ENCODE measurements at places on chromosomes 4 and X. TPM values are rescaled to one million over a fixed set of nuclear protein-coding genes. Genes with fewer than 3 reads are reported as not detected.

The WDR17 gene
- 3.9 TPM for total RNA-seq

The CACNA1F gene
- not detected for total RNA-seq

The GAGE12H gene
- not detected for total RNA-seq

The DRP2 gene
- not detected for total RNA-seq

The NAP1L5 gene
- total RNA-seq = 3.1 TPM

The ETDA gene
- total RNA-seq = not detected

GRCh38 chr4:48699475-48699874, 80.6 kb downstream of the FRYL start:
- H3K36me3 ChIP-seq = no peaks in the 10 kb centered on the region
- no peak for DNase-seq
- no peaks in the 10 kb centered on the region for H3K27me3 ChIP-seq
- H3K4me3 ChIP-seq = no peak overlapping the region

DNA sequence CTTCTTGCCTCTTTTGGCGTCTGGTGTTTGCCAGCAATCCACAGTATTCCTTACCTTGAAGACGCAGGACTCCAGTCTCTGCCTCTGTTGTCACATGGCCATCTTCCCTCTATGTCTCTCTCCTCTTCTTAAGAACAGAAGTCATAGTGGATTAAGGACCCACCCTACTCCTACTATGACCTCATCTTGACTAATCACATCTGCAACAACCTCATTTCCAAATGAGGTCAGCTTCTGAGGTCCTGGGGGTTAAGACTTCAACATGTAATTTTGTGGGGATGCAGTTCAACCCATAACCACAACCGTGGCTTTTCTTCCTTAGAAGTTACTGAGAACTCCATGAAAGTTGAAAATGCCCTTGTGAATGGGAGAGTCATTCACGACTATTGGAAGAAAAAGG, 23.3 kb downstream of the TLR8 start:
- H3K27me3 ChIP-seq = no peaks in the 10 kb centered on the region
- H3K4me3 ChIP-seq = no peak overlapping the region
- H3K27ac ChIP-seq = no peak overlapping the region
- no peaks in the 10 kb centered on the region for H3K36me3 ChIP-seq

GRCh38 chr4:62118558-62118957, 918.4 kb downstream of the ADGRL3 start:
- no peaks in the 10 kb centered on the region for H3K4me1 ChIP-seq
- DNase-seq = no peak
- H3K4me3 ChIP-seq = no peak overlapping the region
- H3K27me3 ChIP-seq = no peaks in the 10 kb centered on the region
- no peak overlapping the region for H3K27ac ChIP-seq
- H3K36me3 ChIP-seq = no peaks in the 10 kb centered on the region

- H3K27ac ChIP-seq = no peak overlapping the region
- no peak for DNase-seq
- no peaks in the 10 kb centered on the region for H3K27me3 ChIP-seq
- no peaks in the 10 kb centered on the region for H3K36me3 ChIP-seq
Observed at GRCh38 chr4:3699678-3700077, 66.5 kb upstream of the ADRA2C start.

DNA sequence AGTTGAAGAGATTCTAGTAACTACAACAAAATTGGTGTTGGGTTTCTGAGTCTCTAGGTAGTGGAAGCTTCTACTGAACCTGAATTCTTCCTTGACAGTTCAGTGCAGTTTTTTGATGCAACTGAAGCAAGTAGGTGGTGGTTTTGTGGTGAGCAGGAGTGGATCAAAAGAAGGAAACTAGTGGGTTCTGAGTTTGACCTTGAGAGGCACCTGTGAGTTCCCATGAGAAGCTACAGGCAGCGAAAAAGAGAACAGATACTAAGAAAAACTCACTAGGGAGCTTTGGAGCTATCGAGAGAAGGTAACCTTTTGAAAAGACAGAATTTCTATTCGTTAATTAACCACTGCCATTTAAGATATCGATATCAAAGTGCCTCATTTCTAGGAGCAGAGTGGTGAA, 145.2 kb downstream of the PDHA2 start:
- no peak overlapping the region for H3K4me3 ChIP-seq
- no peaks in the 10 kb centered on the region for H3K4me1 ChIP-seq
- no peaks in the 10 kb centered on the region for H3K36me3 ChIP-seq

GRCh38 chrX:96721354-96721753, 36.7 kb downstream of the DIAPH2 start:
- no peak overlapping the region for H3K4me3 ChIP-seq
- H3K27ac ChIP-seq = no peak overlapping the region
- H3K4me1 ChIP-seq = no peaks in the 10 kb centered on the region
- DNase-seq = no peak

GRCh38 chrX:68354879-68355628, 78.2 kb downstream of the OPHN1 start:
- no peak overlapping the region for H3K4me3 ChIP-seq
- no peak for DNase-seq
- peaks cover 9% of the 10 kb centered on the region for H3K4me1 ChIP-seq
- peak overlapping the region; percentile 40 for H3K27ac ChIP-seq

GRCh38 chr4:74474345-74475090, 29.6 kb downstream of the AREG start:
- no peaks in the 10 kb centered on the region for H3K36me3 ChIP-seq
- peak; percentile 49 for DNase-seq
- H3K4me1 ChIP-seq = peaks cover 19% of the 10 kb centered on the region
- H3K4me3 ChIP-seq = no peak overlapping the region
- H3K27me3 ChIP-seq = no peaks in the 10 kb centered on the region

GRCh38 chr4:152534541-152535359, 1.1 kb downstream of the FBXW7 start:
- no peaks in the 10 kb centered on the region for H3K36me3 ChIP-seq
- H3K4me3 ChIP-seq = peak overlapping the region; percentile 96
- H3K27me3 ChIP-seq = no peaks in the 10 kb centered on the region
- H3K4me1 ChIP-seq = peaks cover 31% of the 10 kb centered on the region

- no peak for DNase-seq
- no peak overlapping the region for H3K4me3 ChIP-seq
- no peaks in the 10 kb centered on the region for H3K36me3 ChIP-seq
- H3K4me1 ChIP-seq = no peaks in the 10 kb centered on the region
Observed at GRCh38 chr4:12545812-12546211, 938.3 kb downstream of the RAB28 start.

DNA sequence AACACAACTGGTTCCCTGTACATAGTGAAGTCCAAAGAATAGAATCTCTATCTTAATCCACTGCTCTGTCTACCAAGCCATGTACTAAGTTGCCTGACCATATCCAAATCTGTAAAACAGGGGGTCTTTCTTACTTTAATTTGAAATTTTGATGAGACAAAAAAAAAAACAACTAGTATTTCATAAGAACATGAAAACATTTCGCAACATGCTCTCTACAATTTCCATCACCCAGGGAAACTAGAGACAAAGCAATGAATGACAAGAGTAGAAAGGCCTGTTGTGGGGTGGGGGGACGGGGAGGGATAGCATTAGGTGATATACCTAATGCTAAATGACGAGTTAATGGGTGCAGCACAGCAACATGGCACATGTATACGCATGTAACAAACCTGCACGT, 279.9 kb downstream of the PPP3CA start:
- DNase-seq = no peak
- no peaks in the 10 kb centered on the region for H3K36me3 ChIP-seq
- H3K4me1 ChIP-seq = no peaks in the 10 kb centered on the region
- no peak overlapping the region for H3K4me3 ChIP-seq

GRCh38 chrX:129540722-129541184, 694 bp downstream of the OCRL start:
- H3K36me3 ChIP-seq = no peaks in the 10 kb centered on the region
- peak overlapping the region; percentile 50 for H3K4me3 ChIP-seq
- H3K27ac ChIP-seq = no peak overlapping the region
- H3K27me3 ChIP-seq = no peaks in the 10 kb centered on the region
- H3K4me1 ChIP-seq = peaks cover 3% of the 10 kb centered on the region

- no peak overlapping the region for H3K4me3 ChIP-seq
- no peak for DNase-seq
- no peaks in the 10 kb centered on the region for H3K27me3 ChIP-seq
- no peaks in the 10 kb centered on the region for H3K4me1 ChIP-seq
Observed at GRCh38 chr4:87498446-87498900, 30.7 kb downstream of the SPARCL1 start.

DNA sequence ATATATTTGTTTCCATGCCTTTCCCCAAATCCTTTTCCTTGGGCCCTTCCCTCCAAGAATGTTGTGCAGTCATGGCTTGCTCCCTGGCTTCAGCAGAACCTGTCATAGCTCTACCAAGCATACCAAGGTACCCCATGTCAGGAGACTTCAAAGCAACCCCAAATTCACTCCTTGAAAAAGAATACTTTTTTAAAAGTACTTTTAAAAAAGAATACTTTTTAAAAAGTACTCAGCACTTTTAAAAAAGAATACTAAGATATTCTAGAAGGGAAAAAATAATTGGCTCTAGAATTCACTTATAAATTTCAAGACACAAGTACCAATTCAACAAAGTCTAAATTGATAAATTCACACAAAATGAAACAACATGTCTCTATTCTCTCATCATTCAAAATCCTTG, 76.0 kb downstream of the NR3C2 start:
- no peak overlapping the region for H3K4me3 ChIP-seq
- no peak for DNase-seq
- H3K36me3 ChIP-seq = no peaks in the 10 kb centered on the region
- no peaks in the 10 kb centered on the region for H3K27me3 ChIP-seq
- peaks cover 9% of the 10 kb centered on the region for H3K4me1 ChIP-seq

DNA sequence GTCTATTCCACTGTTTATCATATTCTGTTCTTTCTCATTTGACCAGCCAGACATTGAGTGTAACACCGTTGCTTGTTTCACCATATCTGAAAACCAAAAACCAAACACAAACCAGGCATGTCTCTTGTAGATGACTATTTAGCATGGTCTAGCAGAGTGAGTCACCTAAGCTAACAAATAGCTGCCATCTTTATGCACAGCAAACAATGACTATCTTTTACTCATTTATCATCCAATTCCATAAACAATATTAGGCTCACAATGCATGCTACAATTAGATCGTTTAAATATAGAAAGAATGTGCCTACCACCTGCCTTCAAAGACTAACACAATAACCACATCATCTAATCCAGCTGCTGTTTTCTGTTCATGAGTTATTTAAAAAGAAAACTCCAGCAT, 495.4 kb downstream of the PCDH19 start:
- no peak for DNase-seq
- no peaks in the 10 kb centered on the region for H3K36me3 ChIP-seq
- no peak overlapping the region for H3K4me3 ChIP-seq

GRCh38 chr4:183602557-183603027, 56.4 kb downstream of the RWDD4 start:
- no peak overlapping the region for H3K27ac ChIP-seq
- peaks cover 13% of the 10 kb centered on the region for H3K4me1 ChIP-seq
- DNase-seq = no peak
- no peaks in the 10 kb centered on the region for H3K27me3 ChIP-seq

DNA sequence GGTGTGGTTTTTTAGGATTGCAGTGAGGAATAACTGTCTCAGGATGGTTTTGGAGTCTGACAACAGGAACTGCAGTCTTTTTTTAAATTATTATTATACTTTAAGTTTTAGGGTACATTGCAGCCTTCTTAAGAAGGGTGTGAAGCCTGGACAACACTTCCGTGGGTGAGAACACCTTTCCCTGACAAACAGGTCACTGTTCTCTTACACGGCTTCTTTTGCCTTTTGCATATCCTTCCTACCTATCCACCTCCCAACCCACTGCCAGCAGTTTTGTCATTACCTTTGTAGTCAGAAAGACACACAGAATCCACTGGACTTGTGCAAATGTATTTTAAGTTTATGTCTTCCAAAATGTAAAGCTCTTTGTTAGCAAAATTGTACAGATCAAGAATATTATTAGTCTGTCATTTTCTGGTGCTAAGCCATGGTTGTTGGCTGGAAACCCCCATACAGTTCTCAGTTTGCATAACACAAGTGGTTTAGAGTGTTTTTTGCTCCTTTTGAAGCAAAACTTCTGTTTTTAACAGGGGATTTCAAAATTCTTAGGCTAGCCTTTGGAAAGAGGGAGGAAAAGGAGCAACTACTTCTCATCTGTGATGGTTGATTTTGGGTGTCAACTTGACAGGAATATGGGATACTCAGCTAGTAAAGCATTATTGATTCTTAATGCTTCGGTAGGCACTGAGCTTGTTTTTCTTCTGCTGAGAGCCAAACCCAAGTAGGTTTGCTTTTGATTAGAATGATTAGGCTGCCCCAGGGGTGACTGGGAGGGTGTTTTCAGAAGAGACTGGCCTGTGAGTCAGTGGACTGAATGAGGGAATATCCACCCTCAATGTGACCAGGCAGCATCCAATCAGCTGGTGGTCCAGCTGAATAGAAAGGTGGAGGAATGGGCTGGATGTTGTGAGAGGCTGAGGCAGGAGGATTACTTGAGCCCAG, 29.4 kb upstream of the KLHL2 start:
- H3K27ac ChIP-seq = no peak overlapping the region
- H3K4me1 ChIP-seq = no peaks in the 10 kb centered on the region
- H3K36me3 ChIP-seq = no peaks in the 10 kb centered on the region
- H3K27me3 ChIP-seq = no peaks in the 10 kb centered on the region

GRCh38 chrX:49978176-49978575, 55.8 kb downstream of the CLCN5 start:
- H3K4me1 ChIP-seq = no peaks in the 10 kb centered on the region
- no peak overlapping the region for H3K4me3 ChIP-seq
- no peaks in the 10 kb centered on the region for H3K36me3 ChIP-seq
- H3K27ac ChIP-seq = no peak overlapping the region
- no peak for DNase-seq

GRCh38 chr4:25943312-25943711, 29.3 kb downstream of the SMIM20 start:
- DNase-seq = no peak
- H3K4me1 ChIP-seq = no peaks in the 10 kb centered on the region
- no peak overlapping the region for H3K27ac ChIP-seq
- no peaks in the 10 kb centered on the region for H3K27me3 ChIP-seq
- no peaks in the 10 kb centered on the region for H3K36me3 ChIP-seq
- H3K4me3 ChIP-seq = no peak overlapping the region

GRCh38 chr4:53813998-53814397, 222.7 kb upstream of the LNX1 start:
- no peaks in the 10 kb centered on the region for H3K36me3 ChIP-seq
- H3K4me1 ChIP-seq = no peaks in the 10 kb centered on the region
- no peak for DNase-seq
- H3K27me3 ChIP-seq = no peaks in the 10 kb centered on the region
- H3K27ac ChIP-seq = no peak overlapping the region

GRCh38 chrX:20495575-20495974, 228.9 kb upstream of the RPS6KA3 start:
- H3K4me1 ChIP-seq = no peaks in the 10 kb centered on the region
- H3K36me3 ChIP-seq = no peaks in the 10 kb centered on the region
- no peak overlapping the region for H3K4me3 ChIP-seq
- no peak overlapping the region for H3K27ac ChIP-seq
